ENCODE measurements at places on chromosomes 5 and 9.

DNA sequence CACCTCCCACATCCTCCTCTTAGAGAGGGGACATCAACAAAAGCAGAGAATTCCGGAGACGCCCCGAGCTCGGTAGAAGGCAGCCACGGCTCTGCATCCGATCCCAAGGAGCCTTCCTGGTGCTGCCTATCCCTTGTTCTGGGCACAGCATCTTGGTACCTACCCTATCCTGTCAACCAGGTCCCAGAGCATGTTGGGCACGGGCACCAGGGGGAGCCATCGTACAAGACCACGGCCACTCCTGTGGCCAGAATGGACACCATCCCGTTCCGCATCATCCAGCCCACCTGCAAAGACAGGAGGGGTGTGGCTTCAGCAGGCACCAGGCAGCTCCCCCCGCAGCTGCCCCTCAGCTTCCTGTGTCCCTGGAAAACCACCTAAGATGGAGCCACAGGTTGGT lies 62.7 kb upstream of the ZNF354A start:
- DNase-seq, result no peak

GRCh38 chr9:20940447-20941173 lies 90.8 kb downstream of the HACD4 start:
- DNase-seq, result no peak

DNA sequence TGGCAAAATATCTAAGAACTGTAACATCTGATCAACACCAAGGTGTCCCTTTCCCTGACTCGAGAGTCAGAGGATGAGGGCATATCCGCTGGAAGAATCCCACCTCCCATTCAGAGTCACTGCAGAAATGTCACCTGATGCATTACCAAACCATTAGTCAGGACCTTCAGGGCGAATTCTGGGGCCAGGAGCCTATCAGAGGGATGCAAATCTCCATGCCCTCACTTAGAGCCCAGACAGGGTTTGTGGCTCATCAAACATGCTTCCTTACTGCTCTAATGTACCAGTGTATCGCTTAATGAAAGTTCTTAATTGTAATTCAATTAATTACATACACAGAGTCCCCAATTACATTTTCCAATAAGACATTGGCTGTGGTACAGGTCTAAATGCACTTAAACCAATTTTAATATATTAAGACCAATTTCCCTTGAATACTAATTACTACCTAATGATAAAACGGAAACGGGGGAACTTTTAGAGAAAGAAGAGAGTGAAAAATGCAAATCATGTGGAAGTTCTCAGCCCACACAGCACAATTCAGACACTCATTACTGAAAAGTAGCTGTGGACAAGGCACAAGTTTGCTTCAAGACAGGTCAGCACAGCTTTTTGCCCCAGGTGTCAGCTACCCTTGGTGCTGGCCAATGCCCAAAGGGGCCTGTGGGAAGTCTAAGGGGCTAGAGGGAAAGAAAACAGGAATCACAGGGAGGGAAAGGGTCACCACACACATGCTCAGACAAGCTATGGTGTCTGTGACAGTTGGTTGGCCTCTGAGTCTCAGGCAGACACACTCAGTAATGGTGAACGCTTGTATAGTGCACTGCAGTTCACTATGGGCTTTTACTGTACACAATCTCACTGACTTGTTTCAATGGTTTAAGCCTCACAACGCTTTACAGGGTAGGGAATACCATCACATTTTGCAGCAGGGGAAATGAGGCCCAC lies 211.6 kb downstream of the MAPKAP1 start:
- no peak for DNase-seq

DNA sequence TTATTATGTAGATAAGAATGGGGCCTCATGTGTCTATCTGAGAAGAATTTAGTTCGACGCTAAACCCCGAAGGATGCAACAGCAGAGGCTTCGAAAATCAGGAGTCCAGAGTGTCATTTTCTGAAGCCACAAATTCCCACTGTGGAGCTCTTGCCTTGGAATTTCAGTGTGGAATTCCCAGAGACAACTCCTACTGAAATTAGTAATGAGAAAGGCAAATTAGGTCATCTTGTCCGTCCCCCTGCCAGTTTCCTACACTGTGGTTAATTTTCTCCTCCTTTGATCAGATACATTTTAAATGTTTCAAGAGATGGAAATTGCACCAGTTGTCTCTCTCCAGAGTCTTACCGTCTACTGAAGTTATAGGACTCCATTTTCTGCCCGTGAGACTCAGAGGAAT lies 633.6 kb downstream of the BNC2 start:
- no peak for DNase-seq
